ENCODE measurements at places on chromosomes 6 and 20.

DNA sequence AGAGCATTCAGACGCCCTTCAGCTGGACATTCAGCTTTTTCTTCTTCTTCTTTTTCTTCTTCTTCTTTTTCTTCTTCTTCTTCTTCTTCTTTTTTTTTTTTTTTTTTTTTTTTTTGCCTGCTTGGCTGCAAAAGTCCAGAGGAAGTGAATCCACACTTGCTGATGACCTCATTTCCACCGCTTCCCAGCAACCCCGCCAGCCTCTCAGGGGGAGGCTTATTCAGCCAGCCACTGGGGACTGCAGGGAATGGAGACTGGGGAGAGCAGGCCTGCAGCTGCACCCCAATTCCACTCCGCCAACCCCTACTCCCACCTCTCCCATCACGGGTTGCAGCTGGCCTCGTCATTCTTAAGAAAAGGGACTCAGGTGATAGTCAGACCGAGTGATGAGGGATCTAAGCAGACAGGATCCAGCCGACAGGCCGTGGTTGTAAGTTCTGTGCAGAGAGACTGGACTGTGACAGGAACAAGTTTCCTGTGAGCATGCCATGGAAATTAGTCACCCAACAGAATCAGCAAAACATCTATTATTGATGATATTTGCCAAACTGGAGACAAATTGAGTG, 59.0 kb upstream of the QKI start:
- DNase-seq, result peak; percentile 56

- DNase-seq, result no peak
These were observed 56.4 kb downstream of the CD24 start for GRCh38 chr6:106918115-106918514.

GRCh38 chr20:52828199-52828598, 144.0 kb upstream of the TSHZ2 start:
- no peak for DNase-seq

DNA sequence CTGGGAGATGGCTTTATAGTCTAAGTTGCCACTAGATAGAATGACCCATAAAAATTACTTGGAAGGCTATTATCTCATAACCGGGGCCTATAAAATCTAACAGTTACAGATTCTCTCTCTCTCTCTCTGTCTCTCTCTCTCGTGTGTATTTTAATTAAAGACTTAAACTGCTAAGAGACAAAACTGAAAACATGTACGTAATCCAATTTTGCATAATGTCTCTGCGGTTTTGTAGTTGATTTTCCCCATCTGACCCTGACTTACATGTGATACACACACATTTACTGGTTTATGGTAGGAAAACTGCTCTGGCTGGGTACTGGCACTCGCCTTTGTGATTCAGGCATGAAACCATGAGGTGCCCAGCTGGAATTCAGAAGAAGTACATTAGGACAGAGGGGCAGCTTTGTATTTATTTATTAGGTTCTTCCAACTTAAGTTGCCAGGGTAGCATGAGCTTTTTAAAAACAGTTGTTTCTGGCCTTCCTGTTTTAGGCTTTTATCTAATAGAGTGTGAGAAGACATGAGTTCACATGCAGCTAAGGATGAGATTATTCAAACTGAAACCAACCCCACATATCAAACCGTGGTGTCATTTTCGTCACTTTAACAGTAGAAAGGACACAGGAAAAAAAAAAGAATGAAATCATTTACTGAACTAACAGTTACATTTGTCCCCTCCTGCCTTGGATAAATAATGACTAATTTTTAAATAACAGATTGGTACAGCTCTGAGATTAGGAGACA, 182.5 kb downstream of the GMPR start:
- peak; percentile 32 for DNase-seq

DNA sequence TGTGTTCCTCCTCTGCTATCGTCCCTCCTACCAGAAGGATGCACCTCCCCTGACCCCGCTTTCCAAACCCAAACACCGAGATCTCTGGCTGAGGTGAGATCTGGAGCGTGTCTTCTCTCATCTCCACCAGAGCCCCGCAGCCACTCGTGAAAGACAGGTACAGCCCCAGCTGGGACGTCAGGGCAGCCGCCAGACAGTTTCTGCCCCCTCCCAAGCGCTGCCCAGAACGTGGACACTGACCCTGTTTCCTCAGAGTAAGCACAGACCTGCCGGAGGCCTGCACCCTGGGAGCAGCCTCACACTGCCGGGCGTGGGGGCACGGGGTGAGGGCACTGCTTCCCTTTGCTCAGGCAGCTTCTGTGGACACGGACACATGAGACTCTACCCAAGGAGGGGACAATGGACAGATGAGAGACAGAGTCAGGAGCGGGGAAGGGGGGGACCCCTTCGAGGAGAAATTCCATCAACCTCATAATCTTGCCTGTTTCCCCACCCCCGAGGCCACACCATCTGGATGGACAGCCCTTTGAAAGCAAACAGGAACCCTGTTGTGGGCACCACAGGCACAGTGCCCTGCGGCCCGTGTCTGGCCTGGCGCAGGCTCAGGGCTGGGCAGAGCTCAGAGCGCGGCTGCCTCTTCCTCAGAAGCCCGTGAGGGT, 210.6 kb downstream of the DLL1 start:
- DNase-seq, result no peak

Data from CD4-positive, alpha-beta T cell treated with Interferon gamma for 1 hour (primary cell).